ENCODE measurements at places on chromosomes 3 and 15.
A peak's percentile ranks its signal among the peaks of the same experiment; 100 is the strongest.

GRCh38 chr15:85671156-85671555 is 123.6 kb downstream of the KLHL25 start:
- DNase-seq: no peak

DNA sequence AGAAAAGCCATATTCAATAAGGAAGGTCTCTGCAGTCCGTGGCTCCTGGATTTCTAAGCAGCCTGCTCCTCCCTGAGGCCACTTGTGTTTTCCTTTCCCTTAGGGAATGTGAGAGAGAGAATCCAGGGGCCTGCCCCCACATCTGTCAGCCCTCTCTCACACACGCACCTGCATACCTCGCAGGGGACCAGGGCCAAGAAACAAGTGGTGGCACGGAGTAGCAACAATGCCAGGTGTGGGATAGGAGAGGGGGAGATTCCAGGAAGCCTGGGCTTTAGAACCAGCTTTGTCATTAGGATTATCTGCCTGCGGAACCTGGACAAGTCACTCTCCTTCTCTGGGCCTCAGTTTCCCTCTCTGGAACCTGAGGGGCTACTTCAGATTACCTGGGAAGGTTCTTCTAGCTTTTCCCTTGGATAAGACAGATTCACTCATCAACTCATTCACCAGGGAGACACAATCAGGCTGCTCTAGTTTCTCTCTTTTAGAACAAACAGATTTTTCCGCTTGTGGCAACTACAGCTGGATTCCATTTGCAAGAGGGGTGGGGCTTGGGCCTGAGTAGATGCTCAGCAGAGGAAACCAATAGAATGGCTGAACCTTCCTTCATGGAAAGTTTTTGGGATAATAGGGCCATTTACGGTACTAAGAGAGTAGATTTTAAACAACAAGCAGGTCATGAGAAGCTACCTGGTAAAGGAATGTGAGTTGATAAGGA is 19.5 kb downstream of the BCL6 start:
- DNase-seq: no peak

DNA sequence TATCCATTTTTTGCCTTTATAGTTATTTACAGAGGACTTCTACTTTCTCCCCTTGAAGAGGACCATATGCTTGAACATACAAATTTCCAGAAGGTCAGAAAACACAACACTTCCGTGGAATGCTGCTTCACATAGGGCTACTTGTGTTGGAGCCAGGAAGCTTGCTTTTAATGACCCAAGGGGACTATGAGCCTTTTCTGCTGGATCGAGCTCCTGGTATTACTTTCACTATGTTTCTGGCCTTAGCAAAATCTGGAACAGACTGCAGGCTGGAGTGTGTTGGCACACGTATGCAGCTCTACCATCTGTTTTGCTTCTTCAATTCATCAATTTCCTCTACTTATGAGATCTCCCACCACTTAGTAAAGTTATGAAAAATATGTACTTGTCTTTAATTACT is 69.3 kb upstream of the CBLB start:
- DNase-seq: no peak

DNA sequence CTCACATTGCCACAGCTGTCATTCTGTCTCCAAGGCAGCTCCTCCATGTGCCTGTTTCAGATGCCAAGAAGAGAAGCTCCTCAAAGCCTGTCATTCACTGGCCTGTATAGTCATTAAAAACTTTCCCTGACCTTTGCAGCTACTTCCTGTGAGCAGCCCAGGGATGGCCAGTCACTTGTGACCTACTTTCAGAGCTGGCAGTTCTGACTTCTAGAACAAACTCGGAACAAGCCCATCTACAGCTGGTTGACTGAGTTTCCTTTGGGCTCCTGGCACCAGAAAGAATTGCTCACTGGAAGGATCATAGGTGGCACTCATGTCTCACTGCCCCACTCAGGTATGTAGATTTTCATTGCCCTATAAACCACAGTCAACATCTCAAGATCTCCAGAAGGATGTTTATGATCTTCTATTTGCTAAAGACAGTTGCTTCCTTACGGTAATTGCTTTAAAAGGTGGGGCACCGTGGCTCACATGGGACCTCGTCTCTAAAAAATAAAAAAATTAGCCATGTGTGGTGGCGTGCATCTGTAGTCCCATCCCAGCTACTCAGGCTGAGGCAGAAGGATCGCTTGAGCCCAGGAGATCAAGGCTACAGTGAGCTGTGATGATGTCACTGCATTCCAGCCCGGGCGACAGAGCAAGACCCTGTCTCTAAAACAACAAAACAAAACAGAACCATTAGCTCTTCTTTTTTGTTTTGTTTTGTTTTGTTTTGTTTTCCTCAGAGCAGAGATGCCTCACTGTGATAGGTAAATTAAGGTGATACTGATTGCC is 11.2 kb upstream of the ATP13A3 start:
- no peak for DNase-seq

GRCh38 chr15:90902840-90903732 is at the start of gene MAN2A2:
MAN2A2 (plus strand) TSS chr15:90903302; CDS start chr15:90904208, 906 bp downstream.
- DNase-seq: peak; percentile 54

GRCh38 chr15:41804361-41804760 is 23.5 kb upstream of the JMJD7 start:
- no peak for DNase-seq

DNA sequence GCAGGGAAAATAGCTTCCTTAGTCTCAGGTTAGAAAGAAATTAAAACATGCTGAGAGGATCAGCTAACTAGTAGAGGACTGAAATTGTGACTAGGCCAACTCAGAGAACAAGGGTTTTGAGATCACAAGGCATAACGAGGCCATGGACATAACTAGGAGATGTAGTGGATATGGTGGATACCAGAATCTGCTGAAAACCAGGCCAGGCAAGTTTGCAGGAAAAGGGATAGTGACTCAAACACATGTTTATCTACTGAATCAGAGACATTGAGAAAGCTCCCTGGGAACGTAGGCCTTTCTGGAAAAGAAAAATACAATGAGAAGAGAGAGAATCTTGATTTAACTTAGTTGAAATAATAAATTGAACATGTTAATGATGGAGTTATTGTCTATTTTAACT is 326.5 kb upstream of the GBE1 start:
- DNase-seq: no peak

DNA sequence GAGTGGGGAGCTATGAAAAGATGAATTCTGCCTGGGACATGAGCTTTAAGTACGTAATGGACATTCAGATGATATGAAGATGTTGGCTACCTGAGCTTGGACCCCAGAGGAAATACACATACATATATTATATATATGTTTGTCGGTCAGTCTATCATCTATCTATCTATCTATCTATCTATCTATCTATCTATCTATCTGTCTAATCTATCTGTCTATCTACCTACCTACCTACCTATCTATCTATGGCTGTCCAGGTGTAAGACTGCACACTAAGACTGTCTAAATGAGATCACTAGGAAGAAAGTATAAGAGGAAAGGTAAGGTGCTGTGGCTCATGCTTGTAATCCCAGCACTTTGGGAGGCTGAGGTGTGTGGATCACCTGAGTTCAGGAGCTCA is 18.2 kb upstream of the CELF6 start:
- no peak for DNase-seq

DNA sequence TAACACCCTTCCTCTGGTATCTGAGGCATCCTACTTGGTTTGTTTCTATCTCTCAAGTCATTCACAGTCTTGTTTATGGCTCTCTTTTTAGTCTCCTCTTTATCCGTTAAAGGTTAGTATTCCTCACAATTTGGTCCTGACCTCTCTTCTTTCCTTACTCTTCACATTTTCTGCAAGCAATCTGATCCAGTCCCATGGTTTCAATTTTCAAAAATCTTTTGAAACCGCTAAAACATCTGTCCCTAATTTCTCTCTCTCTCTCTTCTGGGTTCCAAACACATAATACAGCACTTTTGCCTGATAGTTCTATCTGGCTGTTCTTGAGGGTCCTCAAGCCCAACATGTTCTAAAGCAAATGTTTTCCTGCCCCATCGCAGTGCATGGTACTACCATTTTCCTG is 149.0 kb downstream of the SERPINI1 start:
- DNase-seq: no peak

GRCh38 chr15:90141646-90142045 is 39.4 kb upstream of the IDH2 start:
- no peak for DNase-seq

DNA sequence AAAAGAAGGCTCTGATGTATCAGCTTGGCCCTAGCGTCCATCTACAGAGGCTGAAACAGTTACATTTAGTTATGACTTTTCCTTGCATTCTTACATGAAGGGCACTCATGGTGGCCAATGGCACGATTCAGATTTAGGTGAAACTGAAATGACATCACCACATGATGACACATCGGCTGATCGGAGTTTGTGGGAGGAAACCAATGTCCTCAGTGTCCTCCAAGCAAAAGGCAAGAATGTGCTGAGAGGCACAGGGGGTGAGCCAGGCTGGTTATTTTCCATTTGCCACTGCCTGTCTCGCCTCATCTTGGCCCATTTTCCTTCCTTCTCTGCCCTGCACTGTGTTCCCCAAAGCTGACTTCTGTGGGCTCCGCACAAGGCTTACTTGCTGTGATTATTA is 34.4 kb downstream of the TARS3 start:
- DNase-seq: no peak

DNA sequence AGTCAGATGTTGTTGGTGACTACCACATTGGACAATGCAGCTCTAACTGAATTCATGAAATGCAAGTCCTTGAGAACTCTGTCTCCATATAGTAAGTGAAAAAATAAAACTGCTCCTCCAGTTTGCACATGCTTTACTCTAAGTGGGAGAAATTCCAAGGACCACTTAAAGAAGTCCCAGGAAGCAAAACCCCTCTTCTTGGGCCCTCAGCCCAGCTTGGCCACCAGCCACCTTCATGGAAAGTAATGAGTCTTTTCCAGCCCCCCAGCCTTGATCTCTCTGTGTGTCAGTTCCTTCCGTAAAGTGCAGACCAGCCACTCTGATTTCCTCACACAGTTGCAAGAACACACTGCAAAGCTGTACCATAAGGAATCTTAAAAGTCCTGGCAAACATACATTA is 34.5 kb downstream of the DAPK2 start:
- no peak for DNase-seq

DNA sequence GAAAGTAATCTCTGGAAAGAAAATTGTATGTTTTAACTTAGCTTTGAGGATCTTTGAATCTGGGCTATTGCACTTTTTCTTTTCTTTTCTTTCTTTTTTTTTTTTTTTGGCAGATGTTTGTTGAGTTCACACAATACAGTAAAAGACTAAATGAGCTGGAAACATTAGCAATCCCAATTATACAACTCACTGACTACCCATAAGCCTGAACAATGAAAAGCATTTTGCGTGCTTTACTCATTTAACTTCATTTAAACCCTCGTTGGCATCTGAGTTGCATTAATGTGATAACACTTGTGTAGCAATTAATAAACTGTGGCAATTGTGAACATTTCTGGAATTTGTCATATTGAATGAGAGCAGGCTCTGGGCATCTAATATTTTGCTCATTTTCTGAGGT is 269.4 kb upstream of the RBMS3 start:
- DNase-seq: no peak

DNA sequence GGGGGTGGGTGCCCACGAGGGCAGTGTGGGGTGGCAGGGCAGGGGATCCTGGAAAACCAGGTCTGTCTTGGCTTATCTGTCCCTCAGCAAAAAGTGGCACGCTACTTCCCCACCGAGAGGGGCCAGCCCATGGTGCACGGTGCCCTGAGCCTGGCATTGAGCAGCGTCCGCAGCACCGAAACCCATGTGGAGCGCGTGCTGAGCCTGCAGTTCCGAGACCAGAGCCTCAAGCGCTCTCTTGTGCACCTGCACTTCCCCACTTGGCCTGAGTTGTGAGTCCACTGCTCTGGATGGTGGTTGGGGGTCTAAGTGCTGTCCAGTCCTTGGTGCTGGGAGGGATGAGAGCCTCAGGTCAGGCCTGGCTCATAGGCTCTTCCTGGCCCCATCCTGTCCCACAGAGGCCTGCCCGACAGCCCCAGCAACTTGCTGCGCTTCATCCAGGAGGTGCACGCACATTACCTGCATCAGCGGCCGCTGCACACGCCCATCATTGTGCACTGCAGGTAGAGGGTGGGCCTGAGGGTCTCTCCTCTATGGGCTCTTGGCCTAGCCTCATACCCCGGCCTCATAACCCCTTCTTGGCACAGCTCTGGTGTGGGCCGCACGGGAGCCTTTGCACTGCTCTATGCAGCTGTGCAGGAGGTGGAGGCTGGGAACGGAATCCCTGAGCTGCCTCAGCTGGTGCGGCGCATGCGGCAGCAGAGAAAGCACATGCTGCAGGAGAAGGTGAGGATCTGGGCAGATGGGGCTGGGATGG is 31.1 kb downstream of the PTPN23 start:
- DNase-seq: no peak

- no peak for DNase-seq
Observed at GRCh38 chr3:77412021-77412438, 372.1 kb downstream of the ROBO2 start.

DNA sequence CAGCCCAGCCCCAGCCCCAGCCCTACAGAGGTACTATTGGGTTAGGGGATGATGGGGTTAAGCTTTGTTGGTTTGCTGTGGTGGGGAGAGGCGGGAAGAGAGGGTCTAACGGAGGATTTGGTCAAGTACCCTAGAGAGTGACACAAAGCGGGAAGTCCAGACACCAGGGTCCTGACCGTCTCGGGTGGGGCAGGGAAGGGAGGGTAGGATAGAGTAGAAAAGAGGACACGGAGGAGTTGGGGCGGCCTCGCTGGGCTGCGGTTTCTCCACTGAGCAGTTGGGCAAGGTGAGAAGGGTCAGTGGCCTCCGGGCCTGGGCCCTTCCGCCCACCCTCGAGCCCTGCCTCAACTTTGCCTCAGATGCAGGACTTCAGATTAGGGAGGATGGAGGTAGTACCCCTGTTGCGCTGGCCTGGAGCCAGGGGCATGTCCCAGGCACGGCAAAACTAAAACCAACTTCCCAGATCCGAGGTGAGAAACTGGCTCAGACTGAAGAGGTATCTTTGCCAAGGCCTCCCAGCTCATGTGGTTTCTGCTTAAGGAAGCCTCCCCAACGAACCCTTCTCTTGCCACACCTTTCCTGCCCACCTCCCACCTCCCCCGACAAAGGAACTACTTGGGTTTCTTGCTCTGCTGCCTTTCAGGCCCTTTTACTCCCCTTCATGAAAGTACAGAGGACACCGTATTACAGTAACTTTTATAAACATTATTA is 551 bp downstream of the PML start:
- DNase-seq: no peak

GRCh38 chr3:120092474-120092873 is 1.8 kb downstream of the GSK3B start:
- no peak for DNase-seq

GRCh38 chr3:109278141-109278540 is 38.2 kb downstream of the DPPA2 start:
- no peak for DNase-seq

- DNase-seq: no peak
Observed at GRCh38 chr3:187951452-187952190, 202.3 kb upstream of the LPP start.

DNA sequence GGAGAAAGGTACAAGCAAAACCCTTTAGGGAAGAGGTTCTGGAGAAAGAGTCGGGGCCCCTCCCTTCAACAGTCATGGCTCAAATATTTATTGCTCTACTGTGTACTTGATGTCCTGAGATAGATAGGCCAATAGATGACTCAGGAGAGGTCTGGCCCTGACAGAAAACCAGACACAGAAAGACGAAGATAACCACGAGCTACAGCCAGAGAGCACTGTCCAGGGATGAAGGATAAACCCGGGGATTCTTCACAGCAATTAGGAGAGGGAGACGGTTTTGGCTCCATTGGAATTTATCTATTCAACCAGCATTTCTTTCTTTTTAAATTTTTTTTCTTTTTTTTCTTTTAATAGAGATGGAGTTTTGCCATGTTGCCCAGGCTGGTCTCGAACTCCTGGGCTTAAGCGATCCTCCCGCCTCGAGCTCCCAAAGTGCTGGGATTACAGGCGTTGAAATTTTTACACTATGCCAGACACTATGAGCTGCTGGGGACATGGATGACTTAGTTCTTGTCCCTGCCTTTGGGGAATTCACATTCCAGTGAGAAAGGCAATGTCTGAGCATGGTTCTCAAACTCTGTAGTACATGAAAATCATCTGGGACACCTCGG is 4.6 kb upstream of the CIDEC start:
- DNase-seq: no peak

Data from T-helper 9 cell (primary cell).